ENCODE measurements at places on chromosomes 16 and 17. TPM values are rescaled to one million over a fixed set of nuclear protein-coding genes. Genes with fewer than 3 reads are reported as not detected.

Gene TPSG1
- total RNA-seq = not detected

Gene RNF222
- total RNA-seq = not detected

- DNase-seq = peak; percentile 39
Observed at GRCh38 chr17:30476726-30477082, 504 bp upstream of the GOSR1 start.

GRCh38 chr16:51757505-51757904 is 606.4 kb upstream of the SALL1 start:
- no peak for DNase-seq

DNA sequence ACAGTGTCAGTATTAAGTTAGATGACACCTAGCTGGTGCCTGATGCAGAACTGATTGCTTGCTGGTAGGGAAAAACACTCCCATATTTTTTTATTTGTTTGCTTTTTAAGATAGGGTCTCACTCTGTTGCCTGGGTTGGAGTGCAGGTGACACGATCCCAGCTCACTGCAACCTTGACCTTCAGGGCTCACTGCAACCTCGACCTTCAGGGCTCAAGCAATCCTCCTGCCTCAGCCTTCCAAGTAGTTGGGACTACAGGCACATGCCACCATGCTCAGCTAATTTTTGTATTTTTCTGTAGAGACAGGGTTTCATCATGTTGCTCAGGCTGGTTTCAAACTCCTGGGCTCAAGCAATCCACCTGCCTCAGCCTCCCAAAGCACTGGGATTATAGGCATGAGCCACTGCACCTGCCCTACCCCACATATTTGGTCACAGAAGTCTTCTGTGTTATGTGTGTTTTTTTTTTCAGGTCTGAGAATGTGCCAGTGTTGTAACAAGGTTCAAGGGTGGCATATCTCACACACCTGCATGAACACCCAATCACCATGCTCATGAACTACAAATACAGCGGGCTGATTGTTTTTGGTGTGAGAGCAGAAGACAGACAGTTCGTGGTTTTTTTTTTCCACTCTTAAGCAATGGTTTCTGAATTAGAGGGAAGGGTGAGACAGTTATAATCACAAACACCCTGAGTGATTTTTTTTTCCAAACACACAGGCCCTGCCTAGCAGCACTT is 22.8 kb downstream of the SPAG9 start:
- no peak for DNase-seq

DNA sequence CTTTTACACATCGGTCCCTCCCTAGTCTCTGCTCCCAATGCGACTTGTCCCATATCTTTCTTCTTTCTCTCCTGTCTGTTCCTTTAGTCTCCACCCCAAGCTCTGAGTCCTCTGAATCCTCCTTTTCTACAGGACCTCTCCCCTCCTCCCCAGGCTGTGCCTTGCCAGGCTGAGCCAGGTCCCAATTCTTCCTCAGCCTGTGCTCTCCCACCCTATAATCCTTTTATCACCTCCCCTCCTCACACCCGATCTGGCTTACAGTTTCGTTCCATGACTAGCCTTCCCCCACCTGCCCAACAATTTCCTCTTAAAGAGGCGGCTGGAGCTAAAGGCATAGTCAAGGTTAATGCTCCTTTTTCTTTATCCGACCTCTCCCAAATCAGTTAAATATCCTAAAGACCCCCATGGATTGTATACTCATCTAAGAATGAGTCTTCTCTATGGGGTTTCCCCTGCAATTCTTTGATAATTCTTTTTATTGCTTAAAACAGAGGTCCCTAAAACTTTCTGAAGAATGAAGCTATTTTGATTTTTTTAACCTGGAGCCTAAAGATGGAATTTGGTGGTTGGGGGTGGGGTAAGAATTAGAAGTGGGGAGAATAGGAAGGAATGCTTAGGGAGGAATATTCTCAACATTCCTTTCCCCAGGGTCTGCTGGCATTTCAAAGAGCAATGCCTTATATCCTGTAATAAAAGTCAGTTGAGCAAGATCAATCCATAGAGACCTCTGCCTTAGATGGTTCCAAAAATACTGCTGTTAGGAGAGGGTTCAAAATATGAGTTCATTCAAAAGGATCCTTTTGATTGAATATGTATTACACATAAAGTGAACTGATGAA is 102.8 kb downstream of the MYO1D start:
- no peak for DNase-seq

DNA sequence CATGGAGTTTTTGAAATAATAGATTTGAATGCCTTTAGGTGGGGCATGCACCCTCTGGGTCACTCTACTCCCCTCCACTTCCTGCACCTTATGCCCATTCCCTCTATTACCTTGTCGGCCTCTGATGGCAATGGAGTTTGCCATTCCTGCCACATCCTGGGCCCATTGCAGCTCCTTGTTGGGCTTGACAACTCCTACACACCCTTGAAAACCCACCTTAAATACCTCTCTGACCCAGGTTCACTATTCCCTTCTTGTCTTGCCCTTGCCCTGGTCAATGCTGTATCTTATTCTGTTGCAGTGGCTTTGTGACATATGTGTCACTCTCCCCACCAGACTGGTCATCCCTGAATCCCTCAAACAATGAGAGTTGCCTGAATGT is 2.4 kb downstream of the CCR7 start:
- DNase-seq = peak; percentile 26

- peak; percentile 79 for DNase-seq
Observed at GRCh38 chr17:45410144-45411091, 22.3 kb downstream of the ARHGAP27 start.

DNA sequence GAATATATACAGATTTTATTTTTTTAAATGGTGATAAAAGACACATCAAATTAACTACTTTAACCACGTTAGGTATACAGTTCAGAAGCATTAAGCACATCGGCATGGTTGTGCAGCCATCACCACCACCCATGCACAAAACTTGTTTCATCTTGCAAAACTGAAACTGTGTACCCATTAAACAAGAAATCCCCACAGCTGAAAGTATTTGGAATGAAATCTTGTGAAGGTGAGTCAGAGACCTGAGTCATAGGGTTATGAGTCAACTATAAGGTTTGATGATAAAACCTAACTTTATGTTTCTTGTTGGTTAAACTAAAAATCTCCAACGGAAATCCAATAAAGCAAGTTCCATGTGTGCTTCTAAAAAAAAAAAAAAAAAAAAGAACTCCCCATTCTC is 561.6 kb upstream of the PSMD7 start:
- DNase-seq = peak; percentile 36

- DNase-seq = peak; percentile 58
Observed at GRCh38 chr17:81509207-81509971, 3.2 kb downstream of the ACTG1 start.

GRCh38 chr17:13542636-13543035 is 59.1 kb downstream of the HS3ST3A1 start:
- DNase-seq = no peak

DNA sequence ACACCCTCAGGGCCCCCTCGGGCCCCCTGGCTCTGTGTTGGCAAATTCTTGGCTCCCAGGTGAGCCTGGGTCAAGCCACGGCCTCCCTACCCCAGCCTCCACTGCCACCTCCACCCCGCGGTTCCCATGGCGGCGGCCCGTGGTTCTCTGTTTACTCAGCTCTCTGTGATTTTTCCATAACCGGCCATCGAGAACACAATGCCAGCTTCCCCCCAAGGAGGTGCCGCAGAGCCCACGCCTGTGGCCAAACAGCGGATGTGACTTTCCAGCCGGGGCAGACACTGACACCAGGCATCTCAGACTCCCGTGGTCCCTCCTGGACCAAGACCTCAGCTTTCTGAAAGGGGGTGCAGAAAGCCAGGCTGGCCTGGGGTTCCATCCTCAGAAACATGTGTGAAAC is 21.6 kb upstream of the ATP2A3 start:
- no peak for DNase-seq

- no peak for DNase-seq
Observed at GRCh38 chr17:40447806-40448205, 4.6 kb downstream of the IGFBP4 start.

All from activated CD4-positive, alpha-beta T cell treated with anti-CD3 and anti-CD28 coated beads for 36 hours (primary cell).